ENCODE measurements at places on chromosomes 12 and 14.

DNA sequence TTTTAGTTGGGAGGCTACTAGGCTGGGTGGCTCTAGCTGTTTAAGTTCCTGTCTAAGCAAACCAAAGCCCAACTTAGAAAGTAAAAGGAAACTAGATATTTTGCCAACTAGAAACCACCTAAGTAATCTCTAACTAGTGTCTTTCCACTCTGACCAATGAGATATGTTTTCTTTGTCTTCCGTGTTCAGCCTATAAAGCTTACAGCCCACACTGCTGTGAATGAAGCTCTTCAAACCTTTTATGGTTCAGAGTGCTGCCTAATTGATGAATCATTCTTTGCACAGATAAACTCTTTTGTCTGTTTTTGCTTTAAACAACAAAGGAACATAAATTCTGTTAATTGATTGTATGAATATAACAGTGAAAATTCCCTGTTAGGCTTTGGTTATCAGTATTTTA is 66.1 kb downstream of the FUT8 start:
- DNase-seq: no peak

DNA sequence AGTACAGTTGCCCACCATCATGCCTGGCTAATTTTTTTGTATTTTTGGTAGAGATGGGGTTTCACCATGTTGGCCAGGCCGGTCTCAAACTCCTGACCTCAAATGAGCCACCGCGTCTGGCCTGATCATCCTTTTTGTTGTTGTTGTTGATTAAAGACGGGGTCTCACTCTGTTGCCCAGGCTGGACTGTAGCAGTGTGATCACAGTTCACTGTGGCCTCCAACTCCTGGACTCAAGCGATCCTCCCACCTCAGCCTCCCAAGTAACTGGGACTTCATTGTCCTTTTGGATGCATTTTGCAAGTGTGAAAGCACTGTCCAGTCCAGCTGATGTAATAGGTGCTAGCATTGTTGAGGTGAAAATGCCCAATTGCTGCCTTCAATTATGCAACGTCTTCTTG is 27.1 kb upstream of the ATXN2 start:
- no peak for DNase-seq

- DNase-seq: no peak
Measured at GRCh38 chr12:92721130-92721529, 18.3 kb downstream of the PLEKHG7 start.

GRCh38 chr12:92111256-92111655 is 34.4 kb downstream of the BTG1 start:
- no peak for DNase-seq

DNA sequence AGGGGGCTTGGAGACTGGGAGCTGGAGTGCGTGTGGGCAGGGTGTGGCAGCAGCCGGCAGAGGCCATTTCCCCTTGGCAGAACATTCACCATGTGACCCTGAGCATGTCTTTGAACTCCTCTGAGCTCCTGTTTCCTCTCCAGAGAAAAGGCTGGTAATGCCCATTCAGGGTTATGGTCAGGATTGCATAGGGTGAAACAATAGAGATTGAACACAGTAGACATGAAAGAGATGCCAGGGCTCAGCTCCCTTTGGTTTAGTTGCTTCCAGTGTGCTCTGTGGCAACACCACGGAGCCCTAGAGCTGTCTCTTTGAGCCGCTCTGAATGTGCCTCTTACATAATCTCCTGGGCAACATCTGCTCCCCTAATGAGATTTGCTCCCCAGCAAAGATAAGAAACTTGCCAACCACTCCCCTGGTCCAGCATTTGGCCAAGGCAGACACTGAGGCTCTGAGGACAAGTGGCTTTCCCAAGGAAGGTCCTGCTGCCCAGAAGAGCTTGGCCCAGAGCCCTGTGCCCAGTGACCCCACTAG is 4.6 kb downstream of the IFI27 start:
- DNase-seq: no peak

DNA sequence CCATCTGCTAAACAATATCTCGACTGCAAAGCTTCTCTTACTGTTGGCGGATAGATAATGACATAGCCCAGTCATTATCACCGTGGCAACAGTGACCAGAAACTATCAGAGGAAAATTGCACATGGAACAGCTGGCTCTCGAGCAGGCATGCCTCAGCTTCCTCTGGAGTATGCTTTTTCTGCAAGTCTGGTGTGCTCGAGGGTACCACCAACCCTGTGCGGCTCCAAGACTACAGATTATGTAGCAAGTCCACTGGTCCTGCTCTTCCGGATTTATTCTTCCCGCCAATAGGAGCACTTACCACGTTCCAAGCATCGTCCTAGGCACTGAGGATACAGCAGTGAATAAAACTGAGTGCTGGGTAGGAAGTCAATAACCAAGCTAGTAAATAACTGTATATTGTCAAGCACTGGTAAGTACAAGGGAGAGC is 1.4 kb upstream of the GLRX5 start:
- DNase-seq: no peak

GRCh38 chr14:105888784-105889665 is 362.6 kb downstream of the TMEM121 start:
- DNase-seq: no peak

- no peak for DNase-seq
Measured at GRCh38 chr14:59564366-59564765, 12.2 kb downstream of the CCDC175 start.

GRCh38 chr12:5794156-5794555 is 150.9 kb downstream of the ANO2 start:
- no peak for DNase-seq

- no peak for DNase-seq
Measured at GRCh38 chr14:102077382-102077709, 9.5 kb downstream of the HSP90AA1 start.

- DNase-seq: no peak
Measured at GRCh38 chr12:105113094-105113493, 5.6 kb downstream of the WASHC4 start.

DNA sequence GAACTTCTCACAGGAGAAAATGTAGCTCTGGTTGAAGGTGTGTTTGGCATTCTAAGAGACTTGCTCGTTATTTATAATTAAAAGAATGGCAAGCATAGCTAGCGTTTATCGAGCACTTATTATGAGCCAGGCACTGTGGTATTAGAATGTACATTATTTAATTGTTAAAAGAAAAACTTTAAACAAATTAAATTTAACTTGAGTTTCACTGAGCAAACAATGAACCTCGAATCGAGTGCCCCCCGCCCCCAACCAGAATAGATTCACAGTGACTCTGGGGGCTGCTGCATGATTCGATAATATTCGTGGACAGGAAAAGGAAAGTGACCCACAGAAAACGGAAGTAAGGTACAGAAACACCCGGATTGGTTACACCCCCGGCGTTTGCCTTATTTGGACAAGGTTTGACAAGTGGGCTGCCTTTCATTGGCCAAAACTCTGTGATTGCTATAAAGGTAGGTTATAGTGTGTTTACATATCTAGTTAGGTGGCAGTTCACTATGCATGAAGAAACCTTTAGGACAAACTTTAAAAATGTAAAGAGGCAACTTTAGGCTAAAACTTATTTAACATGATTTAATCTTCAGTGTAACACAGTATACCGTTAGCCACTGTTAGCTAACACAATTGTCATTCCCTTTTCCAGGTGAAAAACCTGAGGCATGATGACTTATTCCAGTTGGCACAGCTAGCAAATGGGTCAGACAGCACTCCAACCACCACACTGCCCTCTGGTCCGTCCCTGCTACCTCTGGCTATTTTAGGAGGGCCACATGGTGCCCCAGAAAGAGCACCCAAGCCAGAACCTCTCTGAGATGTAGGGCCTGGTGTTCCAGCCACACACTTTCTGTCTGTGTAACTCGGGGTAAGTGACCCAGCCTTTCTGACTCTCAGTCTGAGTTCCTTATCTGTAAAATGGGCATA is 7.1 kb downstream of the SCNN1A start:
- no peak for DNase-seq

DNA sequence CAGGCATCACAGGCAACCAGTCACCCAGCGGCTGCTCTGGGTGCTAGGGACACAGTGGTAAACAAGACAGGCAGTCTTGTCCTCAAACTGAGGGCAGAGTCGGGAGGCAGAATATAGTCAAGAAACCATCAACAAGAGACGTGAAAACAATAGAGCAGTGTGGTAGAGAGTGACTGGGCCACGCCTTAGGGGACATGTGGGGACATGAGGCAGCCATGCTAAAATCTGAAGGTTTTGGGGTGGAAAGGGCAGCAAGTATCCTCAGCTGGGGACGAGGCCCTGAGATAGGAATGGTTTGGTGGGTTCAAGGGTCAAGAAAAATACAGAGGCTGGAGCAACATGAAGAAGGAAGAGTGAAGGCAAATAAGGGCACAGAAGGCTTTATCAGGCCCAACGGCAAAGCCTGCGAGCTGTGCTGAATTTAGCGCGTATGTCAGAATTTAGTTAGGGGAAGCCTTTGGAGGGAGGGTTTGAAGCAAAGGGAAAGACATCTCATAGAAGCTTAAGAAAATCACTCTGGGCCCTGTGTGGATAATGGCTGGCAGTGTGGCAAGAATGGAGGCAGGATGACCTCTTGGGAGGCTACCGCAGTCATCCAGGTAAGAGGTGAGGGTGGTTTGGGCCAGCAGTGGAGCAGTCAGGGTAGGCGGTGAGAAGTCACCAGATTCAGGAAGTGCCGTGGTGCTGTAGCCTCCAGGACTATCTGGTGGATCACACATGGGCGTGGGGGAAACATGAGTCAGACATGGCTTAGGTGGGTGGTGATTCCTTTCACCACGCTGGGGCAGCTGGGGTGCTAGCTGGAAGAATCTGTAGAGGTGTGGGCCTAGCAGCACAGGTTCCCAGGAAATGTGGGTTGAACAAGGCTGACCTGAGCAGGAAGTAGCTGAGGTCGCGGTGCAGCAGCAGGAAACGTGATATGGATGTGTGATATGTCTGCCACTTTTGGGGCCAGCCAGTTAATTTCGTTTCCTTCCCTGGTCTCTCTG is 3.0 kb downstream of the EVL start:
- DNase-seq: peak; percentile 36

DNA sequence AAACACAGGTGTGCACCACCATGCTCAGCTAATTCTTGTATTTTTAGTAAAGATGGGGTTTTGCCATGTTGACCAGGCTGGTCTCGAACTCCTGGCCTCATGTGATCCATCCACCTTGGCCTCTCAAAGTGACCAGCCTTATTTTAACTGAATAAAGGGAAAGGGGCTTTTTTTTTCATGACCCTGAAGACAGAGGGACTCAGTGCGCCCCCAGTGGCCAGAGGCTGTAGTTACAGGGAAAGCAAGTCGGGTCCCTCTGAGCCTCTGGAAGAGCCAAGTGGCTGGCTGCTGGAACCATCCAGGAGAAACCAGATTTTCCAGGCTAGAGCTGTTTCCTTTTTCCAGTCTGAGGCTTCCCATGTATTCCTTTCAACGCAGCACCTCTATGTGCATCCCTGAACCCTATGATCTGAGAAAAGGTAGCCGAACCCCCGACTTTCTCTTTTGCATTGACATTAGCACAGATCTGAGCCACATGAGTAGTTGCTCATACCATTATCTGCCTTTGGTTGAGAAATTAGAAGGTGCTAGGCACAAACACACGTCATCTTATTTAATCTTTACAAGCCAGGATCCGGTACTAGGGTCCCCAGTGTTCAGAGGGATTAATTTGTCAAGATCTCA is 342.7 kb downstream of the CACNA1C start:
- DNase-seq: peak; percentile 47

DNA sequence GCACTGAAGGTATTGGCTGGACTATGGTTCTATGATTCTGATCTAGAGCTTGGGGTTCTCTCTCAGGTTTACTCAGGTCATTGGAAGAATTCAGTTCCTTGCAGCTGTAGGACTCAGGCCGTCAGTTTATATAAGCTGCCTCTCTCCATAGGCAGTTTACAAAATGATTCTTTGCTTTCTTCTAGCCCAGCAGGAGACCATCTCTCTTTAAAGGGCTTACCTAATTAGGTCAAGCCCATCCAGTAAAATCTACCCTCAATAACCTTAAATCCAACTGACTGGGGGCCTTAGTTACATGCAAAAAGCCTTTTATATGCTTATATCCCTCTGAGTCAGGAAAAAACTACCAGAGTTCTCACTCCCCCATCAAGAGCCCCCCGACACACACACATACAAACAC is 80.5 kb upstream of the GARIN6 start:
- DNase-seq: no peak

- DNase-seq: no peak
Measured at GRCh38 chr12:132066749-132067148, 77.4 kb downstream of the DDX51 start.

GRCh38 chr14:54787261-54787660 is 115.4 kb downstream of the GCH1 start:
- no peak for DNase-seq

GRCh38 chr12:110249716-110250225 is 31.3 kb upstream of the ATP2A2 start:
- DNase-seq: no peak

All from GM20000 (cell line).